ENCODE measurements at places on chromosomes 2 and 18. TPM values are rescaled to one million over a fixed set of nuclear protein-coding genes. Genes with fewer than 3 reads are reported as not detected.

CAPN14 gene
- total RNA-seq, result under 0.01 TPM

TEKT4 gene
- not detected for total RNA-seq

STPG4 gene
- 1.2 TPM for total RNA-seq

CYRIA gene
- total RNA-seq, result 5.5 TPM

PLB1 gene
- total RNA-seq, result 0.98 TPM

AGXT gene
- total RNA-seq, result not detected

CD8B2 gene
- total RNA-seq, result 0.11 TPM

MARCO gene
- total RNA-seq, result not detected

PDE1A gene
- 0.39 TPM for total RNA-seq

PLEKHH2 gene
- total RNA-seq, result 1.8 TPM

CCDC148 gene
- not detected for total RNA-seq

MEIS1 gene
- 22.9 TPM for total RNA-seq

BCL11A gene
- 41.6 TPM for total RNA-seq

UGT1A8 gene
- total RNA-seq, result not detected

RELCH gene
- 31.9 TPM for total RNA-seq

DSG4 gene
- total RNA-seq, result not detected

GAL3ST2 gene
- 0.79 TPM for total RNA-seq

SCN3A gene
- not detected for total RNA-seq

ZEB2 gene
- total RNA-seq, result 1.2 TPM

SERPINB10 gene
- not detected for total RNA-seq

GATA6 gene
- total RNA-seq, result 0.11 TPM

ZSWIM2 gene
- total RNA-seq, result not detected

RPRM gene
- not detected for total RNA-seq

FBXO48 gene
- 0.33 TPM for total RNA-seq

LMAN1 gene
- total RNA-seq, result 220 TPM

CPLX4 gene
- total RNA-seq, result not detected

NYAP2 gene
- total RNA-seq, result not detected

DCC gene
- total RNA-seq, result under 0.01 TPM

SRD5A2 gene
- not detected for total RNA-seq

EVX2 gene
- not detected for total RNA-seq

DSG1 gene
- 1.2 TPM for total RNA-seq

TEX44 gene
- not detected for total RNA-seq

Measured in placental epithelial cell (primary cell).